ENCODE measurements at places on chromosomes 4 and X.

- no peak for DNase-seq
Measured at GRCh38 chrX:12614266-12614665, 176.9 kb upstream of the PRPS2 start.

DNA sequence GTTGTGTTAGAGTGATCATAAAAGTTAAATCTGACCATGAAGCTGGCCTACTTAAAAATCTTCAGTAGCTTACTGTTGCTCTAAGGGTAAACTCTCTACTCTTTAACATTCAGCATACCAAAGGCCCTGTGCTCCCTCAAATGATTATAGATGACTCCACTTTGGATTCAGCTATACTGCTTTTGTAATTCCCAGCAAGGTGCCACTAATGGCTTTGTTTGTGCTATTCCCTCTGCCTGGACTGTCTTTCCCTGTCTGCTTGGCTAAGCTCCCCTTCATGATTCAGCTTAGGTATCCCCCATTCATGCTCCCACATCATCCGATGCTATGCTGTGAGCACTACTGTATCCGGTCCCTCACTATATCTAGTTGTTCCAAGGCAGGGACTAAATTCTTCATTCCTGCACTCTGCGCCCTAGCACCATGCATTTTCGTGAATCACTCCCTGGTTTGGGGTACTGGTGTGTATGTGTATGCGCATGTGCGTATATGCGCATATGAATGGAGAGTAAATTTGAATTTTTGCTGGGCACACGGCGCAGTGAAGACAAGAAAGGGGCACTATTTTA lies 453 bp upstream of the PBDC1 start:
- no peak for DNase-seq

GRCh38 chr4:107035819-107036583 lies at the start of gene DKK2:
DKK2 (minus strand) TSS chr4:107036313; CDS start chr4:107035591, 722 bp downstream.
- no peak for DNase-seq

- no peak for DNase-seq
Measured at GRCh38 chr4:134544303-134544770, 342.7 kb upstream of the PABPC4L start.

- DNase-seq, result peak; percentile 67
Measured at GRCh38 chr4:76213415-76214176, at the start of gene SCARB2. SCARB2 (minus strand) TSS chr4:76213824; CDS start chr4:76213543, 281 bp downstream.

DNA sequence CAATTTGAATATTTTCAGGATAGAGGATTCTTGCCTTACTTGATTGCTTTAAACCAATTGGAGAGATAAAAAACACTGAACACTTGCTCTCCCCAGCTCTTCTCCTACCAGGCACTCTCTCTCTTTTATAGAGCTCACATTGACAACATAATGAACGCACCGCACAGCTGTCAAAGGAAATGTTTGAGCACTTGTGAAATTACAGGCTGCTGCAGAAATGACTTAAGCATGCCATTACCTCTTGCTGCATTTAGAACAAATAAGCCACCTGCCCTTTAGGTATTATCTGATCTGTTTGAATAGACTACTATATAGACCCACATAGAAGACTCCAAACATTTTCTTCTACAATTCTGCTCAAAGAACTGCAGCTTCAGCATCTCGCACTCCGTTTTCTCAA lies 227.7 kb downstream of the C4orf33 start:
- no peak for DNase-seq

DNA sequence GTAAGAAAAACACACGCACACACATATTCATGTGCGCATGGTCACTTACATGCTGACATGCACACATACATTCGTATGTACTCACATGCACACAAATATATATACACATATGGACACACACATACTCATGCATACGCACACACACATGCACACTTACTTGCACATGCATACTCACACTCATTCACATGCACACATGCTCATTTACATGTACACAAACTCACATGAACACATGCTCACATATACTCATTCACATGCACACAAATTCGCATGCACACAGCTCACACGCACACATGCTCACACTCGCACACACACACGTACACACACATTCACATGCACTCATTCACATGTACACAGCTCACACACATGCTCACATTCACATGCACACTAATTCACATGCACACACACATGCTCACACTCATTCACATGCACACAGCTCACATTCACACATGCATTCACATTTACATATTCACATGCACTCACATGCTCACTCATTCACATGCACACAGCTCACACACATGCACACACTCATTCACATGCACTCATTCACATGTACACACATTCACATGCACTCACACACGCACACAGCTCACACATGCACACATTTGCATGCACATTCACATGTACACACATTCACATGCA lies 276.1 kb downstream of the DHRSX start:
- DNase-seq, result no peak

- DNase-seq, result no peak
Measured at GRCh38 chr4:81343046-81343445, 128.0 kb upstream of the PRKG2 start.

- DNase-seq, result no peak
Measured at GRCh38 chrX:10534611-10535010, 85.8 kb downstream of the MID1 start.

- no peak for DNase-seq
Measured at GRCh38 chrX:74493806-74494205, 72.5 kb downstream of the SLC16A2 start.

DNA sequence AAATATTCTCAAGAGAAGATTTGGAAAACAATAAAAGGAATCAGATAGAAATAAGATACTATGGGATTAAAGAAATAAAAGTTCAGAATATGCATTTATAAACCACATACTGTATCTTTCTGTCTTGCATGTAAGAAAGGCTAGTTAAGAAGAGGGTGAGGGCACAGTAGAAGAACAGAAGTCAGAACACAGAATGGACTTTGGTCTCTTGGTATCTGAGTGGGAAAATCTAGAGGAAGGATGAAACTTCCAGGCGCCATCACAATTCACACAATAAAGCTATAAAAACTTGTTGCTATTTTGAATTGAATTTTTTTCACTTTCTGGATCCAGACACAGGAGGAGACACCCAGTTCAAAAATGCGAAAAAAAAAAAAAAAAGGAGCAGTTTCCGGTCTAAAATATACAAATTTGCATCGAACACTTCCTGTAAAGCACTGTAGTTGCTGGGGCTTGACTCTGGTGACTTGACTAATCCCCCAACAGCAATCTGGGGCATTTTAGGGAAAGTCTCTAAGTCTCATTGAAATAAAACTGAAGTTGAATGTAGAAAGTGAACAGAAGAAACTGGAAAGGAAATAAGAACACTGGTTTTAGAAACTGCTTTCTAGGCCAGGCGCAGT lies 8.1 kb upstream of the NAAA start:
- DNase-seq, result no peak

DNA sequence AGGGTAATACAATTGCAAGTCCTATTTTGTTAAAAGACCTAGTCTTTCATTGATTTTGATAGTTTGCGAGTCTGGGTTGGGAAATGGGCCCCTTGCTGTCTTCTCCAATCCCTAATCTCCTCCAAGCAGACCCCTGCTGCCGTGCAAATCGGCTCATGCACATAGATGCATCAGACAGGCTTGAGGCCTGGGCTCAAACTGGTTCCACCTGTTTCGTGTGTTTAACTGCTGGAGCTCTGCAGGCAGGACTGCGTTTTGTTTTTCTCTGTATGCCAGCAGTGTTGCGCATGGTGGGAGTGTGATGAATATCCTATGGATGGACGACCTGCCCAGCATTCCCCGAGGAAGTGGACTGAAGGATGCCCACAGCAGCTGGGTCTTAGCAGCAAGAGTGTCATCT lies 133.9 kb downstream of the PDGFRA start:
- DNase-seq, result no peak

- DNase-seq, result no peak
Measured at GRCh38 chr4:122728856-122729255, 3.6 kb upstream of the BBS12 start.

DNA sequence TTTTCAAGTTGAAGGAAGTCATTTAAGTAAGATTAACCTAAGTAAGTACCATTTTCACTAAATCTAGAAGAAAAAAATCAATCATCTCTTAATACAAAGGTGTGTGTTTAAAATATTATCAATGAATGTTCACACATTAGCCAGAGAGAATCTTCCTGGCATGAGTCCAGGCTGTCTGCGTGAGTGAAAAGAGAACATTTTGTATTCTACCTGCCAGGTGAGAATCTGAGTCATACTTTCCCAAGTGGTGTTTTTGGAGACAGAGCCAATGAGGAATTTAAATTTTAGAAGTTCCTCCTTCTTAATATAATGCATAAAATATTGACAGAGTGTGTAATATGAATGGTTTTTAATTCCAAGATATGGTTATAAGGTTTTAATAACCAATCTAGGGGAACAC lies 371.8 kb upstream of the NR3C2 start:
- DNase-seq, result no peak

GRCh38 chrX:72054779-72055489 lies 76.8 kb downstream of the RTL5 start:
- DNase-seq, result no peak

DNA sequence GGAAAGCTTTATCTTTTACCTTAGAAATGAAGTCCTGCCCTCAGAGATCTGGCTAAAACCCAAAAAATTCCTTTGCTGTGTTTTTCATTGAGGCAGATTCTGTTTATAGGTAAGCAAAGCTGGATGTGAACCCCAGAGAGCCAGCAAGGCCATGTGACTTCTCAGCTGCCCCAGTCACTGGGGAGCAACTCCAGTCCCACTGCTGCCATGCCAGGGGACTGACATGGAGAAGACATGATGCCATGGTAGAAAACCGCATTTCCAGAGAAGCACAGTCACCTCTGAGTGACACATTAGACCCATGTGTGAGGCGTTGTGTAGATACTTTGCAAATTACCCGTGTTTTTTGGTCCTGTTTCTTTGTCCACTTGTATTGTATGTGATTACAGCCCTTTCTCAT lies 45.4 kb downstream of the PTTG2 start:
- DNase-seq, result no peak

- no peak for DNase-seq
Measured at GRCh38 chrX:40090050-40090804, 7.5 kb downstream of the BCOR start.

GRCh38 chr4:182219411-182220056 lies 23.7 kb upstream of the TENM3 start:
- no peak for DNase-seq

GRCh38 chr4:6680372-6681034 lies 13.2 kb upstream of the S100P start:
- DNase-seq, result no peak

- DNase-seq, result no peak
Measured at GRCh38 chr4:70531981-70532380, 13.6 kb downstream of the AMTN start.

GRCh38 chrX:54922547-54922946 lies 1.9 kb downstream of the TRO start:
- DNase-seq, result no peak

DNA sequence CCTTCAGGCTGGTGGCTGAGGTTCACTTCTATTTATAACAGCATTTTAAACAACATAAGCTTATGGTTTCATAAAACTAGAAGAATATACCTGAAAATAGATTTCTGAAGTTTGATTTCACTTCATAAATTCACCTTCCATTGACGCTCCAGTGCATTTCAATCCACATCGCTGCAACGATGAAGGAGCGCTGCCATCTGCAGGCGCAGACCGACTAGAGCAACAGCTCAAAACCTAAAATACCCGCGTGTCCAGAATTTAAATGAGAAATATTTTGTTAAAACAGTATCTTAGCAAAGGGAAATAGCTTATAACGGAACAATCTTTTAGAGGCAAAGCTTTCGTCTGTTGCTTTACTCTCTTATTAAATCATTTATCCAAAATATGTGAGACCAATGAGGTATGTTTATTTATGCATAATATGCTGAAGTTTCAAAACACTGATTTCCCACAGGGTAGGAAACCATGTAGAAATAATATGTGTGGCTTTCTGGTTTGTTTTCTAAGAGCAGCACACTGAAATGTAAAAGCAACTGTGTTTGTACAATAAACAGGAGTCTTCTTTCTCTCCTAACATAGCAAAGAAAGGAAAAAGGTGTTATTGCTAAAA lies 816.4 kb upstream of the FRG1 start:
- DNase-seq, result no peak

DNA sequence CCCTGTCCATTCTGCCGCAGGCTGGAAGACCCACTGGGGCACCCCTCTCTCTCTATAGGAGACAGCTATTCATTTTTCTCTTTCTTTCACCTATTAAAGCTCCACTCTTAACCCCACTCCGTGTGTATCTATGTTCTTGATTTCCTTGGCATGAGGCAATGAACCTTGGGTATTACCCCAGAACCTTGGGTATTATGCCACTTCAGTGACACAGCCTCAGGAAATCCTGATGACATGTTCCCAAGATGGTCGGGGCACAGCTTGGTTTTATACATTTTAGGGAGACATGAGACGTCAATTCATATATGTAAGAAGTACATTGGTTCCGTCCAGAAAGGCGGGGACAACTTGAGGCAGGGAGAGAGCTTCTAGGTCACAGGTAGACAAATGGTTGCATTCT lies 13.4 kb downstream of the HTT-AS start:
- no peak for DNase-seq

GRCh38 chrX:1595711-1596060 lies 4.3 kb downstream of the AKAP17A start:
- DNase-seq, result no peak

DNA sequence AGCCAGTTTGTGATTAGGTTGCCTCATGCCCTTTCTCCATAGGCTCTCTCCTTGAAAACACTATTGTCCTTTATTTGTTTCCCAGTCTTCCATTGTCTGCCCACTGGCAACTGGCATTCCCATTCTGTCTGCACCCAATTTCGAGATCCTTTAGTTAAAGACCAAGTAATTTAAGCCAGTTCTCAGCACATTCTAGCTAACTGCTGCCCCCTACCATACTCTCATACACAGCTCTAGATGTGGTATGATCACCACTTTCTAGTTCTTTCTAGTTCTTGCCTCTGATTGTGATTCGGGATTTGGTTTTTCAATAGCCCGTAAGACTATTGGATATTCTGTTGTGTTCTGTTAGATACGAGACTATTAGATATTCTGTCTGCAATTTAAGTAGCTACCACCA lies 135.8 kb upstream of the TRPC5 start:
- DNase-seq, result no peak

DNA sequence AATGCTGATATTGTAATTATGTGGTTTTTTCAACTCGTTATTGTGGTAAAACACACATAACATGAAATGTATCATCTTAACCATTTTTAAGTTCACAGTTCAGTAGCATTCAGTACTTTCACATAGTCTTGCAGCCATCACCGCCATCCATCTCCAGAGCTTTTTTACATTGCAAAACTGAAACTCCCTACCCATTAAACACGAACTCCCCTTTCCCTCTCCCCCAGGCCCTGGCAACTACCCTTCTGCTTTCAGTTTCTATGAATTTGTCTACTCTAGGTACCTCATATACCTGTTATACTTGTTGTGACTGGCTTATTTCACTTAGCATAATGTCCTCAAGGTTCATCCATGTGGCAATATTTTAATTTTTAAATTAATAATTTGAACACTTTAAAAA lies 380.6 kb downstream of the MAPK10 start:
- no peak for DNase-seq

- DNase-seq, result no peak
Measured at GRCh38 chr4:180557348-180557747, 1685.9 kb upstream of the TENM3 start.

GRCh38 chr4:177263818-177264217 lies 45.9 kb upstream of the NEIL3 start:
- no peak for DNase-seq

Measured in activated CD4-positive, alpha-beta T cell treated with anti-CD3 and anti-CD28 coated beads, Interleukin-2, amount 10 ng/mL, durations not matched to agents 7 days and 5 days (primary cell).